Stimulated activated CD4-positive, alpha-beta T cell treated with anti-CD3 and anti-CD28 coated beads, TNF-alpha, amount 100 ng/mL, for 24 hours (primary cell): ENCODE measurements at places on chromosomes 1 and 21.
A peak's percentile ranks its signal among the peaks of the same experiment; 100 is the strongest.

GRCh38 chr1:112083487-112083886 is 94.0 kb upstream of the KCND3 start:
- no peak for DNase-seq

GRCh38 chr1:34984435-34984792 is 733 bp downstream of the TMEM35B start:
- DNase-seq, result no peak

- DNase-seq, result no peak
Observed at GRCh38 chr1:205294175-205294917, 27.2 kb downstream of the NUAK2 start.

GRCh38 chr1:168099337-168099801 is 37.4 kb downstream of the GPR161 start:
- no peak for DNase-seq

GRCh38 chr1:206962272-206962671 is 8.0 kb downstream of the FCAMR start:
- no peak for DNase-seq

DNA sequence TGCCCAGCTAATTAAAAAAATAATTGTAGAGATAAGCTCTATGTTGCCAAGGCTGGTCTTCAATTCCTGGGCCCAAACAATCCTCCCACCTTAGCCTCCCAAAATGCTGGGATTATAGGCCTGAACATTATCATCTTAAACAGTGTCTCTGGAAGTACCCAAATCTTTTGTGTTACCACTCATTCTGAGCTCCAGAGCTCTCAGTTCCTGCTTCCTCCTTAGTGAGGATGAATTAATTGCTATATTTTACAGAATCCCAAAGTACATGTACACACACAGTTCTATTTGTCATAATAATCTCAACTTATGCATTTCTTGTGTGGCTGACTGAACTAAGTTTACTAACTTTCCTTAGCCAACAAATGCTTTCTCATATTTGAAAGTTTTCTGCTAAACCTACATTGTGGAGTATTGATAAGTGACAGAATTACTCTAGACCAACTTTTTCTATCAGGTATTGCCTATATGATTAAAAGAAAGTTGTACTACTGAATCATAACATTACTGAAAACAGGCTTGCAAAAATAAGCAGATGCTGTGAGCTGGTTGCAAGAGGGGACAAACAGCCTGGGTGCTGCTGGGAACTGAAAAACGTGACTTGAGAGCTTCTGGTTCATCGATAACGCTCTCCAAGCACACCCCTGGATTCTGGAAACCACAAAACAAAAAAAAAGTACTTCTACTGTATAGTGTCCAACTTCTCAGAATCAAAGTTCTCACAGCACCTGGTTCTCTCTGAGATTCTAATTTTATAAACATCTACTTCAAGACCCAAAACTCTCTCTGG is 15.3 kb downstream of the VAV3 start:
- no peak for DNase-seq

GRCh38 chr1:75671708-75672107 is 52.8 kb upstream of the ACADM start:
- no peak for DNase-seq

- DNase-seq, result no peak
Observed at GRCh38 chr1:64323054-64323453, 119.6 kb downstream of the UBE2U start.

GRCh38 chr1:92511541-92511940 is 24.8 kb upstream of the GFI1 start:
- no peak for DNase-seq

DNA sequence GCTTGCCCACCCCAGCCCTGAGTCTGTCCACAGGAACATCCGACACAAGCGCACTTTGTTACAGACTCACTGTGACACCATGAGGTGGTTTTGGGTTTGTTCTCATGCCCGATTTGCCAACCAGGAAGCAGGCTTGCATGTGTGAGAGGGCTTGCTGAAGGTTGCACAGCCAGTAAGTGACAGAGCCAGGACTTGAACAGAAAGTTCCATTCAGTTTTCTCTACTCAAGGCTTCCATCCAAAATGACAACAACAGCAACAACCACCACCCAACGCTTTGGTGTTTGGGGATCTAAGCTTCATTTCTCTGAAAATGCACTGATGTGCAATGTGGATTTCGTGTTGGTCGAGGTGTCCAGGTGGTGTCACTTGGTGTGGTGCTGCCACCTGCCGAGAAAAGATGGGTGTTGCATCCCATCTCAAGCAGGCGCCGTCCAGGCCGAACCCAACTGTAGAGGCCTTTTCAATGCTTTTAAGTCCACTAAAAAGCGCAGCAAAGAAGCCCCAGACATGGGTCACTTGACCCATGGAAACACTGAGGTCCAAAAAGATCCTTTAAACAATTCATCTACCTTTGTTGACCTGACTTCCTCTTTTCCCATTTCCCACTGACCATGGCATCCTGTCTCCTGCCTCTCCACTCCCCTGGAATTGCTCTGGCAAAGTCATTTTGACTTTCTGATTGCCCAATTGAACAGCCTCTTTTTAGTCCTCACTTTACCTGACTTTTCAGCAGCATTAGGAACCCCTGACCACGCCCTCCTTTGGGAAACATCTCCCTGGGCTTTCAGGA is 12.2 kb downstream of the CITED4 start:
- DNase-seq, result peak; percentile 63

GRCh38 chr1:42973286-42973685 is 14.6 kb upstream of the SLC2A1 start:
- DNase-seq, result no peak

GRCh38 chr1:201399352-201400126 is 415 bp upstream of the LAD1 start:
- no peak for DNase-seq

- no peak for DNase-seq
Observed at GRCh38 chr1:23978805-23979204, 1.3 kb downstream of the SRSF10 start.

- DNase-seq, result no peak
Observed at GRCh38 chr1:228242409-228242808, 34.6 kb downstream of the OBSCN start.

DNA sequence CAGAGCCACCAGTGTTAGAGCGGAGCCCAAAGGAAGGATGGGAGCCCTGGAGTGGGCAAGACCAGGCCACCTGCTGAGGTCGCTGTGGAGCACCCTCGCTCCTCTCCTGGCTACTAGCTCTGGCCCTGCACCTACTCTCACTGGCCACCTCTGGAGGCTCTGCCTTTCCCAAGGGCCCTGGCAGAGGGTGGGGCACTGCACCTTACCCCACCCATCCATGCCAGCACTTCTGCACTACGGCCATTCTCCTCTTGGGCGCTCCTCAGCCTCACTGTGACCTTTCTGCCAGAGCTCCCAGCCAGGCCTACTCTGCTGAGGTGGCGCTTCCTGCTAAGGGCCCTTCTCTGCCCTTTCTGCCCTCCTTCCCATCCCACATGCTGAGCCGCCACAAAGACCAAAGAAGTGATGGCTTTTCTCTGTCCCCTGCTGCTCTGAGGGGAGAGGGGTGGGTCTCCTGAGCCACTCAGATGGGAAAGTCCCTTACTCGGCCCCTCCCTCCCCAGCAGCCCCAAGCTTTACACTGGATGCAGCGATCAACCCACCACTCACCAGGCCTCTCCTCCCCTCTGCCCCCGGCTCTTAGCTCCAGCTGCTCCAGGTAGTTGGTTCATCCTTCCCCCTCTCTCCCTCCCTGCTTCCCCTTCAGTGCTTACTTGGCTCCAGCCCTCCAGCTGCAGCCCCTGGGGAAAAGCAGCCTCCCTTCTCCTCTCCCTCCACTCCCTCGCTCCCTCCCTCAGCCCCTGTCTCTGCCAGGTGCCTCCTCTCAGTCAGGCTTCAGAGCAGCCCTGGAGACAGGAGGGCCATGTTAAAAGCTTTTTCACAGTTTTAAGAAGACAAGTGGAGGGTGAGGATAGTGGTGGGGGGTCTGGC is 14.8 kb upstream of the TMEM222 start:
- DNase-seq, result no peak

GRCh38 chr1:243946946-243947345 is 96.9 kb upstream of the AKT3 start:
- no peak for DNase-seq

DNA sequence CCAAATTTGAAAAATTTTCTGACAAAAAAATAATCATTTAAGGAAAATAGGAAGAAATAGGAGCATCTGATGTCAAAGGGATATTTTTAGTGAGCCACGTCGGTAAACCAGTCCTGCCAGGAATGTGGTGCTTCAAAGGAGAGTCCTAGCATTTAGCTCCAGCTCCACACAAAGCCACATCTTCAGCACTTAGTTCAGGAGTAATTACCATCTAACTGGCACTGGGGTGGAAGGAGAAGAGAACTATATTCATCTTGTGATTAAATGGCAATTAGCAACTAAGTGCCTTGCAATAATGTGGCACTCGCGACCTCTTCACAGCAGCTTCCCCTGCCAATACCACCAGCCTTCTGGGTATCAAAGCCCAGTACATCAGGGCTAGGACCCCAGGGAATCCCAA is 409.1 kb downstream of the SETD4 start:
- no peak for DNase-seq

- peak; percentile 73 for DNase-seq
Observed at GRCh38 chr21:44817914-44818639, at the start of gene SUMO3. TSS of gene SUMO3 (minus strand) at chr21:44818062. CDS start at chr21:44817968, 94 bp downstream.

- no peak for DNase-seq
Observed at GRCh38 chr1:205943245-205943644, at the start of gene SLC26A9. TSS of gene SLC26A9 (minus strand) at chr1:205943456. CDS start at chr1:205935820, 7,636 bp downstream.

DNA sequence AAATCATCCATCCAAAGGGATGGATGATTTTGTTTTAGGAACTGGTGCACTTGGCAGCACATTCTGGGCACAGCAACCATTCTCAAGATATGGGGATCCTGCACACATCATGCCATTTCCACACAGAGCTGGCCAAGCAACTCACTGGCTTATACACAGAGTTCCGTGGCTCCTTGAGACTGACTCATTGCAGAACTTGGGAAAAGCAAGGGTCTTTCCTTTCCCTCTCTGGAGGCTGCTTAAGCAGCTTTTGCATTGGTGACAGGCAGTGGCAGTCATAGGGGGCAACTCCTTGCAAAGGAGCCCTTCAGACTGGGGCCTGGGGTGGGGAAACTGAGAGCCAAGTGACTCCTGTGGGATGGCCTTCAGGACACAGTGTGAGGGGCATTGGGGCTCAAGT is 1.9 kb upstream of the MAD2L2 start:
- no peak for DNase-seq

GRCh38 chr1:212281590-212281989 is 3.6 kb upstream of the PPP2R5A start:
- DNase-seq, result no peak

- no peak for DNase-seq
Observed at GRCh38 chr1:10793129-10793651, 3.3 kb downstream of the CASZ1 start.

- DNase-seq, result no peak
Observed at GRCh38 chr1:6783936-6784559, 1.2 kb upstream of the CAMTA1 start.

DNA sequence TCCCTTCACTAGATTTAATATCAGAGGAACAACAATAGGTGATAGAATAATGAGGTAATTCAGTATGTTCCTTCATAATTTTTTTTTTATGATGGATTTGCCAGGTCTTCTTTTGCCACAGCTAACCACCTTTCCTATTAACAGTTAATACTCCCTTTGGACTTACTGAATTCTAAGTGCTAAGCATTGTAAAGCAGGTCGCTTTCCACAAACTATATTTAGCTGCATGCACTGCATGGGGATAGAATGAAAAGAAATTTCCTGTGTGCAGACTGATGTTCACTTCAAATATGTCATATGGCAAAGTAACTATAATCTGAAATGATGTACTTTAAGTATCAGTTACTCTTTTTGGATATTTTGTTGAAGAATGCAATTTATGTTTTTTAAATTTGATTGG is 85.8 kb downstream of the GPR161 start:
- DNase-seq, result no peak

GRCh38 chr21:45846373-45847160 is 135.0 kb upstream of the COL6A1 start:
- no peak for DNase-seq

DNA sequence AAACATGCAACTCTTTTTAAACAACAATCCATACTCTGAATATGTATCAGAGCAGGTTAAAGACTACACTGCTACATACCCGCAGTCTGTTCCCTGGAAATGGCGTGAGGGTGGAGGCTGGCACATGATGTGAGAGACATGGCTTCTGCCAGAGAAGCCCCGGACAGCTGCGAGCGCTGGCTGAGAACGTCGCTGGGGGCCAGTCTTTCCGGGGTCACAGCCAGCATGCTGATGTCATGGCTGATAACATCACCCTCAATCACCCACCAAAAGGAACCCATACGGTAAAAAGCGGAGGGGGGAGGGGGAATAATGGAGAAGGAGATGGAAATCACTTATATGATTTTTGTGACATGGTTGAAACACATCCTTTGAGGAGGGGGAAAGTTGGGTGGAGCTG is 29.1 kb downstream of the C1orf198 start:
- no peak for DNase-seq

DNA sequence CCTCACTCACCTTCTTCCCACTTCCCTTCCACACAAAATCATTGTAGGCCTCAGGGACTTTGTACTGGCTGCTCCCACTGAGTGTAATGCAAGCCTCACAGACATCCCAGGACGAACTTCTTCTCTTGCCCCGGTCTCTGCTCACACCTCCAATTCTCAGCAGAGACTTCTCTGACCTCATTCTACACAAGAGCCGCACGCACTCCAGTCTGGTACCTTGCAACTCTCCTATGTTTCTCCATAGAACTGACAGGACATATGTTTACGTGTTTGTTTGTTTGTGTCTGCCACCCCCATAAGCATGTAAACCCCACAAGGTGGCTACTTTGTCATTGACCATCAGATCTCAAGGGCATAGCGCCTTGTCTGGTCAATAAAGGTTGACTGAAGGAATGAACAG is 350.8 kb downstream of the AJAP1 start:
- no peak for DNase-seq

DNA sequence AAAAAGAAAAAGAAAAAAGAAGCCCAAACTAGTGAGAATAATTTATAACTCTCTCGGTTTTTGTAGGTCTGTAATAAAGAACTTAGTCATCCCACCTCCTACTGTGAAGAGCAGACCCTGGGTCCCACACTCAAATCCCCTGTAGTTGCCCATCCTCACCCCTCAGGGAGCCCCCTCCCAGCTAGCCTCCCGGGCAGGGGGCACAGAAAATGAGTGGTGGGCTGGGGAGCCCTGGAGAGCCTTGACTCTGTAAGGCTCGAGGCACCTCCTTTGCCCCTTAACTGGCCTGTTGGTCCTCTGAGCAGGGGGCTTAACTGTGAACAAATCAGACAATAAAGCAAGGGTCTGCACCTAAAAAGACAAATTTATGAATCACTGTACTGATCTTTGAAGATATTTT is 57.5 kb upstream of the PRKACB start:
- DNase-seq, result no peak

GRCh38 chr1:56584910-56585528 is 5.7 kb upstream of the PLPP3 start:
- DNase-seq, result no peak

- DNase-seq, result no peak
Observed at GRCh38 chr1:112172294-112172882, 182.9 kb upstream of the KCND3 start.

- DNase-seq, result no peak
Observed at GRCh38 chr21:36068748-36069398, 951 bp upstream of the CBR1 start.

GRCh38 chr1:203805689-203806088 is 10.3 kb downstream of the ZBED6 start:
- no peak for DNase-seq

- no peak for DNase-seq
Observed at GRCh38 chr21:42540396-42540795, 26.7 kb downstream of the SLC37A1 start.
